Smooth muscle cell of the coronary artery (primary cell): ENCODE measurements at places on chromosomes 5 and 9. TPM values are rescaled to one million over a fixed set of nuclear protein-coding genes. Genes with fewer than 3 reads are reported as not detected.

Gene NFIL3
- 4.7 and 27.3 TPM in 2 replicates for total RNA-seq

Gene CLIC3
- total RNA-seq: 1.3 and 4.6 TPM in 2 replicates

Gene LRRC19
- total RNA-seq: not detected in 2 replicates

Gene PCDHGA3
- 0.23 and 0.98 TPM in 2 replicates for total RNA-seq

Gene ECM2
- 4.4 and 17.3 TPM in 2 replicates for total RNA-seq

Gene TMEM215
- total RNA-seq: not detected in 2 replicates

Gene GABRG2
- not detected in 2 replicates for total RNA-seq

Gene GSN
- 662 and 996 TPM in 2 replicates for total RNA-seq

Gene CTXN3
- not detected in 2 replicates for total RNA-seq

Gene GOLGA2
- 117 and 137 TPM in 2 replicates for total RNA-seq

Gene ANKRD18A
- under 0.01 TPM in 1 of 2 replicates, not detected in the other for total RNA-seq

Gene CDH18
- 0.15 and 2.0 TPM in 2 replicates for total RNA-seq

Gene ACSL6
- 0.12 TPM in 1 of 2 replicates, not detected in the other for total RNA-seq

Gene GPR107
- 25.1 and 57.4 TPM in 2 replicates for total RNA-seq

Gene CFAP90
- 0.08 TPM in 1 of 2 replicates, not detected in the other for total RNA-seq

Gene OR1Q1
- 0.08 and 1.2 TPM in 2 replicates for total RNA-seq

Gene TAF11L3
- total RNA-seq: not detected in 2 replicates

Gene CAMSAP1
- total RNA-seq: 18.1 and 24.7 TPM in 2 replicates
